ENCODE measurements at places on chromosomes 7 and 10.
A peak's percentile ranks its signal among the peaks of the same experiment; 100 is the strongest.

- DNase-seq = no peak
These were observed 83.3 kb downstream of the SLIT1 start for GRCh38 chr10:97102441-97102840.

DNA sequence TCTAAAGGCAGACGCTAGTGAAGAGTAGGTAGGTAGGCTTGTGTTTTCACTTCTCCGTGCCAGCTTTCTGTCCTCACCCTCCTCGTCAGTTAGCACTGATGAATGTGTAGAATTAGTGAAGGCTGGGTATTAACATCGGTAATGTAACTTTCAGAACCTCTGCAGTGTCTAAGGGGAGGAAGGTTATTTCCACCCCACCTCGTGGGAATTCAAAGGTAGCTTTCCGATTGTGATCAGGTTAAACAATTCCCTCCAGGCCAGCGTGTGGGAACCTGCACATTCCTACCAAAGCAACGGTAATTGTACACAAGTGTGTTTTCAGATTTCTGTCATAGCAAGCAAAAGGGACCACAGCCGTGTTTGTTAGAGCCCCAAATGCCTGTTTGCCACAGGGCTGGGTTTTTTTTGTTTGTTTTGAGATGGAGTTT lies 405.0 kb upstream of the GALNT17 start:
- DNase-seq = no peak

GRCh38 chr7:127782654-127783559 lies 130.9 kb downstream of the SND1 start:
- no peak for DNase-seq

DNA sequence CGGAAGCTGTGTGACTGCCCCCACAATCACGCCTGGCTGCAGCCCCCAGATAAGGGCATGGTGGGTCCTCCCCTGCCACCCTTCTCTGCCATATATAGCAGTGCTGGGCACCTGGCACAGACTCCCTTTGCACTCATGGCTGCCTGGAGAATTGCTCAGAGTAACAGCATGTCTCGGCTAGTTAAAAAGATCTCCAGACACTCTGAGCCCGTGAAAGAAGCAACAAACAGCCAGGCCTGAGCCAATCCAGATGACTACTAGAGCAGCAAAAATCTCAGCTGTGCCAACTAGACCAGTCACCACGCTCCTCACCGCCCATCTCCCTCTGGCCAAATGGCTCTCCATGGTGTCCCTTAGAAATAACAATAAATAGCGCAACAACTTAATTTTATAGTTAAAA lies 71.3 kb downstream of the PARD3 start:
- no peak for DNase-seq

DNA sequence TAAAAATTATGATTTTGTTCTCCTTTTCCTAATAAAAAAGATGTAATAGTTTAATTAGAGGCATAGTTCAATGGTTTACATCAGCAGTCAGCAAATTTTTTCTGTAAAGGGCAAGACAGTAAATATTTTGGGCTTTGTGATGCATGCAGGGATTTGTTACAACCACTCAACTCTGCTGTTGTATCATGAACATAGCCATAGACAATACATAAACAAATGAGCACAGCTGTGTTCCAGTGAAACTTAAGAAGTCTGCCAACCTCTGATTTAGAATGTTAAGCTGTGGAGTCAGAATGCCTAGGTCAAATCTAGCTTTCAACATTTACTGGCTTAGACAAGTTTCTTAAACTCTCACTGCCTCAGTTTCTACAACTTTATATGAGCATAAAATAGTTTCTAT lies 31.6 kb downstream of the ASZ1 start:
- no peak for DNase-seq

GRCh38 chr7:21013765-21014539 lies 227.3 kb upstream of the SP8 start:
- no peak for DNase-seq

- no peak for DNase-seq
These were observed 55.0 kb upstream of the VWDE start for GRCh38 chr7:12458520-12459131.

- DNase-seq = no peak
These were observed 93.6 kb downstream of the ZNF277 start for GRCh38 chr7:112300072-112300471.

DNA sequence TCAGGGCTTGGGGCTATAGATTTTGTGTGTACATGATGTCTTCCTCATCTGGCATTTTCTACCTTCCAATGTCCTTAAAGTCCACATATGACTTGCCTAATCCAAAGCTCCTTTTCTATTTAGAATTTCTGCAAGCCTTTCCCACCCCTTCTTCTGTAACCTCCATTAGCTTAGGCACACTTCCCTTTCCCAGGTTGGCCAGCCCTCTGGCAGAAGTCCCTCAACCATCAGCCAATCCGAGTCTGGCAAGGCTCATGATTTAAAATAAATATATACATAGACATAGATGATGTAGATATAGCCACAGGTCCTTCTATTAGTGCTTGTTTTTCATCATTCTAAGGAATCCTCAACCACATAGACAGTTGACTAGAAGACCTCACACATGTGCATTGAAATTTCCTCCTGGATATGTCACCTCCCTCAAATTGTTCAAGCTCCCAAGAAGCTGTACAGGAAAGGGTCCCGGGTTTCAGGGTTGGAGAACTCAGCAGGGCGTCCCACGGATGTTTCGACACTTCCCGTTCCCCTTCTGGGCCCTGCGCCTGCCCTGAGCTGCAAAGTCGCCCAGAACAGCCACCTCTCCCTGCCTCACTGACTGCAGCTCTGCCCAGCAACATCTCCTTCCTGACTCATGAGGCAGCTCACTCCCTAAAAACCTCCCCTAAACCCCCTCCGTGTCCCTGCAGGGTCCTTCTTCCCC lies 20.4 kb upstream of the PIK3AP1 start:
- DNase-seq = no peak

DNA sequence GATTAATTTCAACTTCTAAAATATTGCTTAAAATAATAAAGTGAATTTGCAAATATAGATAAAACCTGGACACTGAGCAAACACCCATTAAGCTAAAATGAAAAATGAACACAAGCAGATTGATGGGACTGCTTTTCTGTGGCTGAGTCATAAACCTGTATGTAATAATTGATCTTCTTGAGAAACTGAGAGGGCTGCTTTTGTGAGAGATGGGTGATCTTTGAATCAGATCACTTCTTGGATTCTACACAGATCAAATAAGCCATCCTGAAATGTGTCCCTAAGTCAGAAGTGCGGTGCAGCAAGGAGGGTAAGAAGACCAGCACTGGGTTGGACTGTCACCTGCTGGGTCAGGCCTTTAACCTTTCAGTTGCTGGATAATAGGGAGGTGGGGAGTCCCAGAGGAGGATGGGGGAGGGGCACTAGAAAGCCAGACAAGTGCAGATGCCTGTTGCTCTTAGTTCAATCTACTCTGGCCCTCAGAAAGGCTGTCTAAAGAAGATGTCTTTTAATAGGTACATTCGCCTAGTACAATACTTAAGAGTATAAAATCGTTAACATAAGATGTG lies 178.2 kb upstream of the NAMPT start:
- DNase-seq = peak; percentile 45

DNA sequence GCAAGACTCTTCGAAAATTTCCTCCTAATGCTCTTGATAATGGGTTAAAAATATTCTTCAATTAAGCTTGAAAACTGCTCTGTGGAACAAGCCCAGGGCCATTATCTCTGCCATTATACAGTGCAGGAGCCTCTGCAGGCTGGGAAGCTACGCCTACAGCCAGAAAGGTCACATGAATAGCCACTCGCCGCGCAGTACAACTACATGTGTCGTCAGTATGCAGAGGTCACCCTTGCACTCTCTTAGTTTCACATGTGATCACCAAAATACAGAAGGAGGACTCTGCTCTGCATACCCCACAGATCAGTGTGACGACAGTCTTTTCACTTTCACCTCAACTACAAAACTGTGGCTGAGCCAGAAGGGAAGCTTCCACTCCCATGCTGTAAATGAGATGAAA lies 141.8 kb upstream of the C1QL3 start:
- no peak for DNase-seq
